Thoracic aorta (tissue), 2 donors: ENCODE measurements at places on chromosomes 7 and 10.

- DNase-seq = no peak
These were observed 170.8 kb downstream of the DNAJC1 start for GRCh38 chr10:21832821-21833130.

DNA sequence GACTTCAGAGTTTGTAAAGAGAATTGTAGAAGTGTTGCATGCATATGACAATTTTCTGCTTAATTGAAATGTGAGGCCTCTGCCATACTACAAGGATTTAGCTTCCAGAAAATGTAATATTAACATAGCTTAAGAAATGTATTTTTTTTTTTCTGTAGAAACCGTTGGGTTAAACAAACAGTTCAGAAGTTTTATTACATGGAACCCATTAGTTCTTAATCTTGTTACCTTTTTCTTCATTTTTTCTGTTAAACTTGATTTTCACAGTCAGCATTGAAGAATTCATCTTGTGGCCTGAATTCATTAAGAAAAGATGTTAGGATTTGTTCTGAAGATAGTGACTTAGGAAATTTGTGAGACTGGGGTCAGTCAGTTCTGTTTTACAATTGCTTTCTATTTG is 4.9 kb downstream of the PTEN start:
- DNase-seq = no peak

DNA sequence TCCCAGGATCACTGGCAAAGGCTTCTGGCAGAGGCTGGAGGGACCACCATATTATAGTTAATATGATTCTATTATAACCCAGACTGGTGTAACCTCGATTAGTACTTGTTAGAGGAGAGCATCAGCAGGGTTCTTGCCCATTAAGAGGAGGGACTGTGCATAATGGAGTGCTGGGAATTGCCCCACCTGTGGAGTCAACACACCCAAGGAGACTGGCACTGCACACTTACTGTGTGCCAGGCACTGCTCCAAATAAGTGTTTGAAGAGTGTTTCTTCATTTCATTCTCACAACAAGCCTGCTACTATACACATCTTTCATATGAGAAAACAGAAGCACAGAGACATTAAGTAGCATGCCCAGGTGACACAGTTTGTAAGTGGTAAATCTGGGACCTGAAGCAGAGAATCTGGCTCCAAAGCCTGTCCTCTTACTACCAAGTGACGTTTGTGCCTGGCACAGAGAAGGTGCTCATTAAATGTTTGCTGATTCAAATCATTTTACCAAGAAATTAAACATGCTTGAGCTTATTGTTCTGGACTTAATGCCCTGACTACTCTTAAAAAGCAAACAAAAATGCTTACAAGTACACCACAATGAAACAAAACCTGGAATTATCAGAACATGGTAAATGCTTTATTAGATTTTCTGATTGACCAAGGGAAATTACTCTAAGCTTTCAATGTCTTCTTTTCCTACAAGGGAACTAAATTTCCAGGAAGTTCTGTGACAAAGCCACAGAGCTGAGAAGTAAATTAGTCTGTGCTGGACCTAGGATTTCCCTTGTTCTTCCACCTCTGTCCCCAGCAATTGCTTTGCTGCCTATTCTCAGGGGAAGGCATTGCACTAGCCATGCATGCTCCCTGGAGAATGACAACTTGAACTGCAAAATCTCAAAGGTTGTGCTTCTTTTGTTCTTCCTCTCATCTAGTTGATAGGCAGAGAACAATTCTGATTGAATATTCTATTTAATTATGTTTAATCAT is 809 bp downstream of the SLC13A1 start:
- DNase-seq = no peak

DNA sequence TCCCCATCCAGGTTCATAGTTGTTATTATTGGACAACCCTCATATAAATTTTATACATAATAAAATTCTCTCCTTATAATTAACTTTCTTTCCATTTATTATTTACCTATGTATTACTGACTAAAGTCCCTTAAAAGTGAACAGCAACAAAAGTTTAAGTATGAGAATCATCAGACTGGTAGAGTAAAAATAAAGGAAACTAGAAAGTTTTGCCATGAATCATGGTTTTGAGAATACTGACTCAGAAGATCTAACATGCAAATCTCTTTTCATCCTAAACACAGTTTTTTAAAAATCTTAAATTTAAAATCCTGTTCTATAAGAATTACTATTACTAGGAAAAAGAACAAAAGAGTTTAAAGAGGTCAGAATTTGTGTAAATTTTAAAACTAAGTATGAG is 32.1 kb downstream of the HERC4 start:
- no peak for DNase-seq

DNA sequence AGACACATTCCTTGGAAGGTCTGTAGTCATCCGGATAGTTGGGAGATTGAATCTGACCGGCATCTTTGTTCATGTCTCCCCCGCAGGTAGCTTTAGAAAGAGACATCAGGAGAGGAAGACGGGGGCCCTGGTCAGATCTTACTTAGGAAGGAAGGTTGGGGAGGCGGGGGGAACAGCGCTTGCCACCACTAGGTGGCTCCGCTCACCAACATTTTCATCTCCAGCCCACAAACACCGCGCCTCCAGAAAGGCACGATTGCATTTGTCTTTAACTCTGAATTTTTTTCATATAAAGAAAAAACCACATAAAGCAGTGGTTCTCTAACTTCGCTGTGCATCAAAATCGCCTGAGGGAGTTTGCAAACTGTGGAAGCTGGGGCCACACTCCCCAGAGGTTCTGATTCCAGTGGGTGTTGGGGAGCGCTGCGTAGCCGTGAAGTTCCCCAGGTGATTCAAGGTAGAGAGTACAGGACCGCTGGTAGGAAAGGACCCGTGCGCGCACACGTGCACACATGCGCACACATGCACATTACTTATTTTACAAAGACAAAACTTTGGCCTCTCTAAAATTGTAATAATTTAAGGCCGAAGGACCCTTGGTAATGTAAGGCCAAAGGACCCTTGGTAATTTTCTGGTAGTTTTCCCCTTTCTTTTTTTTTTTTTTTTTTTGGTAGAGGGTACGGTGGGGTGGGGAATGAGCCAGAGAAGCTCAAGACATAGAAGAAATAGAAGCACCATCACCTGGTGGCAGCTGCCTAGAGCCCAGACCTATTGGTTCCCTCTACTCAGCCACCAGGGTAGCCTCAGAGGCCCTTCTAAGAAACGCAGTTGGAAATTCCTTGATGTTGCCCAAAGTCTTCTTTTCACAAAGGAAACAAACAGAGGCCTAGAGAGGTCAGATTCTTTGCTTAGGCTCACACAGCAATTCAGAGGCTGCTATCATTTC is 37.4 kb upstream of the OPALIN start:
- no peak for DNase-seq

DNA sequence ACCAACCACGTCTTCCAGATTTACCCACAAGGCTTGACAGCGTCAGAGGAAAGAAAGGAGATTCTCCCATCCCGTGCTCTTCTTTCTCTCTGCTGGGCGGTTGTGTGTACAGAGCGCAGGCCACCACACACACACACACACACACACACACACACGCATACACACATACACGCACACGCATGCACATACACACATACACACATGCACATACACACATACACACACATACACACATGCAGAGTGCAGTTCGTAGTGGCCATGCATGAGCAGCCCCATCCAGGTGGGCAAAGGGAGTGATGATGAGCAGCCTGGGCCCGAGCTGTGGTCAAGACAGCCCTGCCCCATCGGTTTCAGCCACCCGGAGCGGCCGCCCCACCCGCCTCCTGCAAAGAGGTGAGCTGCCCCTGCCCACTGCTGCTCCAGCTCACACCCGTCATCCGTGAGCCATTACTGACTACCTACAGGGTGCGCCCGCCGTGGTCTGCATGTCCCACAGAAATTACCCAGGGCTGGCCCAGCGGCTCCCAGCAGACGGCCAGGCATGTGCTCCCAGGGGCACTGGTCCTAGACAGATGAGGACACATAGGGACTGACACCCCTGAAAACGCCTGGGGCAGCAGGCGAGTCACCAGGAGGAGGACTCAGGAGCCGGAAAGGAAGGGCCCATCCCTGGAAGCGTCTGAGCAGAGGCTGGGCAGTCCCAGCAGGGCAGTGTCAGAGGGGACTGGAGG is 69.6 kb downstream of the ASB13 start:
- no peak for DNase-seq

- DNase-seq = no peak
These were observed 50.9 kb downstream of the GALNT11 start for GRCh38 chr7:152076324-152076821.

DNA sequence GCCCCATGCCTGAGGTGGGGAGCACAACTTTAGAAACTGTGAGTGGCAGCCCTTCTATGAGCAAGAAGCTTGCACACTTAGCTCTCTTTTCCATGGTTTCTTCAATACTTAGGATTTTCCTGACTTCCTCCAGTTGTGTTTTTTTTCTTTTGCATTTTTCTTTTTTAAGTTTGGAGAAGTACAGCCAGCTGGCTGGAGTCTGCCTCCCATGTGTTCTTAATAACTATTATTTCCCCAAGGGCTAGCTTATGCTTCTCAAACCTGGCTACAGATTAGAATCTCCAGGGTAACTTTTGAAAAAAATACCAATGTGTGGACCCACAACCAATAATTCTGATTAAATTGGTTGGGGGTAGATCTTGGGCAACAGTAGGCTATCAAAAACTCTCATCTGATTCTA is 37.4 kb upstream of the MEOX2 start:
- no peak for DNase-seq
